ENCODE measurements at places on chromosomes 6 and 20.

GRCh38 chr20:48270885-48271284, 485.6 kb upstream of the SULF2 start:
- DNase-seq: no peak

DNA sequence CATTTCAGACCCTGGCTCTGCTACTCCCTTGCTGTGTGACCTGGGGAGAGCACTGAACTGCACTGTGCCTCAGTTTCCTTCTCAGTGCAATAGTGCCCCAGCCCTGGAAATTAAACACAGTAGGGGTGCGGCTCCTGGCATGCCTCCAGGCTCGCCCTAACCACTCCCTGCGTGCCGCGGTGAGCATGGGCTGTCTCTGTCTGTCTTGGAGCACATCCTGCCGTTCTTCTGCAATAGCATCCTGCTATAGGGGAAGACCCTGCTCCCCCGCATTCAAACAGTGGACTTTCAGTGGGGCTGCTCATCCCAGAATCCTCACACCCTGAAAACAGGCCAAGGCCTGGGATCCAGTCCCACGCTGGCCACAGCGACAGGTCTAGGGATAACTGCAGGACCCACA, 129.5 kb downstream of the FOXC1 start:
- no peak for DNase-seq

DNA sequence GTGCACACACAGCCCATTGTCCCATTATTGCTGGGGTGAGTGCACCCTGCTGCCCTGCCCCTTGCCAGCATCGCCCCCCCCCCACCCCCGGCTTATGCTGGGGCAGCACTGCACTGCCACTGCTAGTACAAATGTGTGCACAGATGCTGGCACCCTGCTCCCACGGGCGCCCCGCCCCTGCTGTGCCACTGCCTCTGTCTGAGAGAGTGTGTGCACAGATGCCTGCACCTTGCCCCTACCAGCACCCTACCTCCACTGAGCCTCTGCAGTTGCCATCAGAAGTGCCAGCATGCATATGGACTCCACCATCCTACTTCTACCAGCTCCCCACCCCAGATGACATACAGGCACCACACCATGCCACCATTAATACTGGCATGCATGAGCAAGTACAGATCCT, 454.6 kb upstream of the KHDRBS2 start:
- DNase-seq: no peak

GRCh38 chr6:16277101-16277981, 39.0 kb downstream of the GMPR start:
- no peak for DNase-seq

- no peak for DNase-seq
These were observed 13.1 kb downstream of the C20orf203 start for GRCh38 chr20:32660661-32661060.

- no peak for DNase-seq
These were observed 5.5 kb downstream of the GMNN start for GRCh38 chr6:24780206-24780605.

DNA sequence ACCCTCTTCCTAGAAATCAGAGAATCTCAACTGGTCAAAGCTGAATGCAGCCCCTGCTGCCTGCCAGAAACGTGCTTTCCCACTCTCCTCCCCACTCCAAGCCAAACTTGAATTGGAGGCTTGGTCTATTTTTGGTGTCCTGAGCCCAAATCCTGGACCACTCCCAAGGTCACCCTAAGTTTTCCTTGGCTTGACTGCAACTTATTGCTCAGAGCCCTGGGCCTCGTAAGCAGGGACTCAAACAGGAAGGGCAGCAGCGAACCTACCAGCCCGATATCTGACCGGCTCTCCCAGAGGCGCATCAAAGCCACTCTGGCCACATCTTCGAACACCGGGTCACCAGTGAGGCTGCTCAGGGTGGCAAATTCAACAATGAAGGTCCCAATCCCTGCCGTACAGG, 12.7 kb downstream of the EDEM2 start:
- no peak for DNase-seq

- DNase-seq: no peak
These were observed 70.9 kb upstream of the MPC1 start for GRCh38 chr6:166453651-166454050.

- no peak for DNase-seq
These were observed 296.3 kb upstream of the JAG1 start for GRCh38 chr20:10970109-10970508.

GRCh38 chr20:55540013-55540412, 465.3 kb downstream of the CBLN4 start:
- DNase-seq: no peak

- no peak for DNase-seq
These were observed 8.1 kb upstream of the SERPINB9 start for GRCh38 chr6:2911171-2911570.

- DNase-seq: no peak
These were observed 33.8 kb upstream of the RREB1 start for GRCh38 chr6:7073821-7074525.

- no peak for DNase-seq
These were observed 87.0 kb downstream of the ZMYND8 start for GRCh38 chr20:47269309-47270165.

- no peak for DNase-seq
These were observed 70.6 kb downstream of the ATXN1 start for GRCh38 chr6:16690608-16691142.

GRCh38 chr6:72623808-72624207, 1.9 kb downstream of the KCNQ5 start:
- no peak for DNase-seq

DNA sequence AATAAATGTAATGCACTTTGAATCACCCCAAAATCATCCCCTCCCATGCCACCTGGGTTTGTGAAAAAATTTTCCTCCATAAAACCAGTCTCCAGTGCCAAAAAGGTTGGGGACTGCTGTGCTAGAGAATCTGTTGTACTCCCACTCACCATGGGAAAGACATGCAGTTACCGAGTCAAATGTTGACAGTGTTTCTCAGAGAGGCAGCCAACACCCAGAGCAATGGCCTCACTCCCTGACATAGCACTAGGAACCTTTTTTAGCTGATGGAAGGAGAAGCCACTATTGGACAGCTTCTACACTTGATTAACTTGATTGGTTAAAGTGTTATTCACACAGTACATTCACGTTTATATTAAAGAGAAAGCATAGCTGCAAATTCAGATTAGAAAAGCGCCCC, 59.8 kb upstream of the MANEA start:
- DNase-seq: no peak

DNA sequence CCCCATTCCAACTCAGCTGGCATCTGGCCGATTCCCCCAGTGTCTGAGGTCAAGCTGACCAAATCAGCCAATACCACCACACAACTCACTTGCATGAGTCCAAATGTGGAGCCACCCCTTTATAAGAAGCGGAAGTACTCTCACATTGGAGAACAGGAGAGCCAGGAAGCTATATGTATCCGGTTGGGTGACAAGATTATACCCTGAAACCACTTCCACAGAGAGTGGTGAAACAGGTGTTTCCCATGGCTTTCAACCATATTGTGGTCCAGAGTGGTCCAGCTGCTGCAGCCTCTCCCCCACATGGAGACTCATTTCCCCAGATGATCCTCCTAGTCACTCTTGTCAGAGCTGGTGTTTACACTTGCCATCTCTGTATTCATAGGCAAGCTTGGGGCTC, 24.0 kb upstream of the SERINC1 start:
- DNase-seq: no peak

- no peak for DNase-seq
These were observed 4.2 kb downstream of the FOXS1 start for GRCh38 chr20:31840906-31841816.

DNA sequence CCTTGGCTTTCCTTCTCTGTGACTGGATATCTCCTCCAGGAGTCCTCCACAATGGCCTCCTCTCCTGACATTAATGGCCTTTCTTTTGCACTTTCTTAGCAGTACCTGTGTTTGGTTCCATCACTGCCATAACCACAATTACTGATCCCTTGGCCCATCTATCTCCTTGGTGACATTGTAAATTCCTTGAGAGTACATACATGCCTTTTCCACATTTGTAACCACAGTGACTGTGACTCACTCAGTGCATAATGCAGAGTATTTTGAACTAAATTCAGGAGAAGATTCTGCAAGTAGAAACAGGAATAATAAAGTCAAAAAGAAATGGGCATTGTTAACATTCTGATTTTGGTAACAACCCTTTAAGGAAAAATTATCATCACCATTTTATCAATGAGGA, 197.2 kb upstream of the SOX4 start:
- DNase-seq: no peak

DNA sequence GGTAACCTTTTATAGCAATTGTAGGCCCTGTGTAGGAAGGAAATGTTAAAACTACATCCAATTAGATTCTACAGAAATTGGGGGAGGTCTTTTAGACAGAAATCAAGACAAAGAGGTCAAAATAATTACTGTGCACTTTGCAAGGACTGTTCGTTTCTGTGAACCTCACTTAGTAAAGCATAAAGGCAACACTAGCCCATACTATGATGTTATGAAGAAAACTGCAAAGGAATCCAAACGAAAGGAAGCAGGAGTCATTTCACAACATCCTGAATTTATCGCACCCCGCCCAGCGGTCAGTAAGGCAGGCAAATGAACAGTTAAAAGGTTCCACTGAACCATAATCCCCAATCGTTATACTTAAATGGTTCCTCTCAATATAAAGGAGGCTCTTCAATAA, 429.5 kb upstream of the ARID1B start:
- no peak for DNase-seq

DNA sequence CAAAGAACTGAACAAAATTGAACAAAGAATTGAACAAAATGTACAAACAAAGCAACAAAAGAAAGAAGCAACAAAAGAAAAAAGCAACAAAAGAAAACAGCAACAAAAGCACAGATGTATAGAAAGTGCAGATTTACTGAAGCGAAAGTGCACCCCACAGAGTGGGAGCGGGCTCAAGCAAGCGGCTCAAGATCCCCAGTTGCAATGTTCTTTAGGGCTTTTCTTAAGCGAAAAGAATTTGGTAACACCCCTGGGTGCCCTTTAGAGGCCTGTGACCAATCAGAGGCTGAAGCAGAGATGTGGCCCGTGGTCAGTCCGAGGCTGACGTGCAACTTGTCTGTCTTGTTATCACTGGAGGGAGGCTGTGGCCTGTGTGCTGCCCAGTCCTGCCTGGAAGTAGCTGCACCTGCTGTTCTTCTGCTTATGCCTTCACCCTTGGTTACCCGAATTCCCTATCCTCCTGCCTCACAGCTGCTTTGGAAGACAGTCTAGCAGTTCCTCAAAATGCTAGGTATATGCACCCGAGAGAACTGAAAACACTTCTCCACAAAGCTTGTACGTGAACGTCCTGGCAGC, 13.2 kb upstream of the KIF25 start:
- no peak for DNase-seq

DNA sequence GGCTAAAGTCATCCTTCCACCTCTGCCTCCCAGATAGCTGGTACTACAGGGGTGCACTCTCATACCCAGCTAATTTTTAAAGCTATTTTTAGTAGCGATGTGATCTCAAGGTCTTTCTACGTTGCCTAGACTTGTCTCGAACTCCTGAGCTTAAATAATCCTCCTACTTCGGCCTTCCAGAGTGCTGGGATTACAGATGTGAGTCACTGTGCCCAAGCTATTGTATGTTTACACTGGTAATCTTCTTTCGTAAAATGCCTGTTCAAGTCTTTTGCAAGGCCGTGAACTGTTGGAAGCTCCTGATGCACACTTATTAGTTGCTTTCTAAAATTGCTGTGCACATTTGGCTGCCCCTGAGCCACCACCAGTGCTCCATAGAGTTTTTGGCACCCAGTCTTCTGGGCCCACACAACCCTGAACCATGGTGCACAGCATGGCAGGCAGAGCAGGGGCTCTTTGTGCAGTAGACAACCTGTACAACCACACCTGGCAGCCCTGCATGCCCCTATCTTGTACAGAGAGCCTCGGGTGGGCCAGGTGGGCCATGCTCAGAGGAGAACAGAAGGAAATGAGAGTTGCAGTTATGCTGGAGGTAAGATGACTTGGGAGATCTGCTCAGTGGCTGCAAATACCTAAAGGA, 33.3 kb downstream of the PDRG1 start:
- no peak for DNase-seq

GRCh38 chr6:148700741-148701311, 46.0 kb upstream of the UST start:
- DNase-seq: no peak

GRCh38 chr6:168007592-168008338, 10.3 kb downstream of the KIF25 start:
- no peak for DNase-seq

DNA sequence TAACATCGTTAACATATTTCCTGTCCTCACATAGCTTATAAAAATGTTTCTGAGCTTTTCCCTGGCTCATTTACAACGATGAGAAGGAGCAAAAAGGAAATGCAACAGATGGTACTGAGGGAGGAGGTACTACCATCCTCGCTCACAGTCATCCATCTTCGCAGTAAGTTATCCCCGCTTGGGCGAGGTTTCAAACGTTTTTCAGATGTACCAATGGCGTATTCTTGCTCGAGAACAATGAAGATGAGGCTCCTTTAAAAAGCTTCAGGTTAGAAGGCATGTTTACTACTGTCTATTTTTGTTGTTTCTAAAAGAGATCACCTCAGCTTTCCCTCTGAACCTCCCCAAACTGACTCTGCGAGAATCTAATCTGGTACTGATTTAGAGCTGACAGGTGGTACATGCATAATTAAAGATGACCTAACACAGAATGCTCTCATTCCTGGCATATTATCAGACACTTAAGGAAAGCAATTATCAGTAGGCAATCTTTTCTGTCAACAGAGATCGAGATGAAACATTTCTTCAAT, 178.7 kb downstream of the GJA10 start:
- no peak for DNase-seq

DNA sequence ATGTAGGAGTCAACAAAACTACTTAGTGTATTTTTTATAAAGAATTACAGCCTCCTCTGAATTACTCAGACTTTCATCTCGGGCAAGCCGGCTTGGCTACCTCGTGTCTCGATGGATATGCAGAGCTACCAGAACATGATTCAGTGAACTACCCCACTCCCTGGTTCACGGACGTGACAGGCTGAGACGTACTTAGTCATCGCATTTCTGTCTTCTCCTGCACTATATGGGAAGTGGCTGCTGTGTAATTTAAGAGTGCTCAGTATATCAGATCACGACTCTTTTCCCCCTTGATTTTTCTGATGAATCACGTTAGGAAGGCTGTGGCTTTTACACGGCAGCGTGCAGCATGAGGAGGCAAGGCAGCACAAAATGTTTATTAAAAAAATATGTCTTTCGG, 302.7 kb upstream of the ZFP64 start:
- DNase-seq: no peak

DNA sequence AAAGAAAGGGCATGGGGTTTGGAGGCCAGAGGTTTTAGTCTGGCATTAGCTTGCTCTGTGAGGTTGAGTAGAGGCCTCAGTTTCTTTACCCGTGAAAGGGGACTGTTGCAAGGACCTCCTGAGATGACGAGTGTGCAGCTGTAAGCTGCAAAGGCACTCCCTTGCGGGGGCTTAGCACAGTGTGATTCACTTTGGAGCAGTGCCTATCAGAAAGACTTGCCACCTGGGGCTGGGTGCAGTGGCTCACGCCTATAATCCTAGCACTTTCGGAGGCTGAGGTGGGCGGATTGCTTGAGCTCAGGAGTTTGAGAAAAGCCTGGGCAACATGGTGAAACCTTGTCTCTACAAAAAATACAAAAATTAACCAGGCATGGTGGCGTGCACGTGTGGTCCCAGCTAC, 7.5 kb upstream of the BAK1 start:
- DNase-seq: no peak

Measured in cerebellar nuclear complex (tissue), 1 donor.